ENCODE measurements at places on chromosomes 6 and 20.
A peak's percentile ranks its signal among the peaks of the same experiment; 100 is the strongest.

GRCh38 chr6:150247803-150248202 lies 105.0 kb downstream of the PPP1R14C start:
- no peak for DNase-seq

- DNase-seq: no peak
Measured at GRCh38 chr6:125197795-125198269, 44.3 kb downstream of the TPD52L1 start.

DNA sequence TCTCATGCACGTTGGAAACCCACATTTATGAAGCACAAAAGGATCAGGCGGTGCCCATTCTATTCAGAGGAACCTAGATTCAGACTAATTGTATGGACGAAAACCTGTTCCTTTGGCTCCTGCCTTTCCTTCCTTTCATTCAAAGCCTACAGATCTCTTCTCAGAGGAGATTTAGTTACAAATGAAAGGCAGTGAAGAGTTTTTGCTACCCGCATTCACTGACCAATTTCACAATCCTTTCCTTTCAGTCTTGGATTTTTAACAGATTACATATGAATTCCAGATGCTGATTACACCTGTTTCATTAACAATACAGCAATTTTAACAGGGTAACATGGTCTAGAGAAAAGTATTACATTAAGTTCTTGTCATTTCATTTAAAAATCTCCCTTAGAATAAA lies 32.0 kb downstream of the TMEM242 start:
- DNase-seq: no peak

DNA sequence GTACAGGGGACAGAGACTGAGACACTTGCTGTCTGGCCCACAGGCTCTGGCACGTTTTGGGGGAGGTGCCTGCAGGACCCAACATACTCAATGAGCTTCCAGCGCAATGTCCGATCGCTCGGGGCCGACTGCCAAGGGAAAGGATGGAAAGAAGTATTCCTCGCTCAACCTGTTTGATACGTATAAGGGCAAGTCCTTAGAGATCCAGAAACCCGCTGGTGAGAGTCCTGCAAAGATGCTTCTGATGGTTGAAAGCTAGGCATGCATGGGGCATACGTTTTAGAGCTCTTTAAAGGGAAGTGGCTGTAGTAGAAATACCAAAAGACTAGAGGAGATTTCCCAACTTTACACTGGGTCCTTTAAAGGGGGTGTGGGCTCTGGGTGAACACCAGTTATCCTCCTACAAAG lies 2.2 kb downstream of the PRRC2A start:
- no peak for DNase-seq

GRCh38 chr6:104640150-104640700 lies 219.5 kb downstream of the HACE1 start:
- no peak for DNase-seq

- no peak for DNase-seq
Measured at GRCh38 chr6:113995634-113996033, 24.7 kb upstream of the HDAC2 start.

DNA sequence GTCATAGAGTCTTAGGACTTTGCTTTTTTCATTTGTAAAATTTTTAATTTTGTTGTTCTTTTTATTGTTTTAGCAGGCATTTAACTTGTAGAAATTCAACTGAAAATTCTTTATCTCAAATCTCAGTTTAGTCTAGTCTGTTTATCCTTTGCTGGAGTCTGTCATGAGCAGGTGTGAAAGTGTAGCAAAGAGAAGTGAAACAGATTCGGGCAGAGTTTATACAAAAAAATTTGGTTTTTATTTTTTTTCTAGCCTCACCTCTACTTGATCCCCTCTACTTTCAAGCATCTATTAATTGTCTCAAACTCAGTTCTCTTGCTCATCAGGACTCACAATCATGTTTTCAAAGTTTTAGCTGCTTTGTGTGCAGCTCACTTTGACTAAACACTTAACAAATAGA lies 655.2 kb downstream of the HDGFL1 start:
- DNase-seq: no peak

DNA sequence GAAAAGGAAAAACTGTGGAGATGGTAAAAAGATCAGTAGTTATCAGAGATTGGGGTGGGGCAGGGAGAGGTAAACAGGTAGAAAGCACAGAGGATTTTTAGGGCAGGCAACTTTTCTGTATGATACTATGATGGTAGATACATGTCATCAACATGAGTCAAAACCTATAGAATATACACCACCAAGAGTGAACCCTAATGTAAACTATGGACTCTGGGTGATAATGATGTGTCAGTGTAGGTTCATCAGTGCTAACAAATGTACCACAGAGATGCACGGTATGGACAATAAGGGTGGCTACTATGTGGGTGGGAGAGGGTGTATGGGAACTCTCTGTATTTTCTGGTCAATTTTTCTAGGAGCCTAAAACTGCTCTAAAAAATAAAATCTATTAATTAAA lies 18.5 kb downstream of the PACSIN1 start:
- DNase-seq: peak; percentile 14
